ENCODE measurements at places on chromosomes 4 and X.

GRCh38 chrX:136198010-136198409 lies 50.7 kb downstream of the FHL1 start:
- no peak for DNase-seq

DNA sequence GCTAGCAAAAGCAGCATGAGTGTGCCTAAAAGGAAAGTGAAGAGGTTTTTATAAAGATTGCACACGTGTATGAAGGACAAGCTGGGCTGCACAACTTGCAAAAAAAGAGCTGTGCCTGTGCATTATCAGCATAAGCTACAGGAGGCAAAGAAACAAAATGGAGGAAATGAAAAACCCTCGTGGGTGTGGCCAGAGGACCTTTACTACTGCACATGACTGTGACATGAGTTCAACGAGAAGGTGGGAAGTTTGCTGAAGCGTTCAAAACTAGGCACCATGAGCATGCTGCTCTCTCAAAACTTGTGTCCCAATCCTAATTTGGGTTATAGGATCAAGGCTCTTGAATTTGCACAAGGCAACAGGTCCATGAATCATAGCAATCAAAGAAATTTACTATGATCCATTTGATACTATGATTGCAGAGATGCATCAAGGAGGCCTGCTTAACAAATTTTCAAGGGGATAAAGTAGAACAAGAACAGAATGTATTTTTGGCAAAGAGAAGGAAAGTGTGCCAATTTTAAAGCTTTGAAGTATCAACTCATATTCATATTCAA lies 38.1 kb upstream of the CXorf38 start:
- no peak for DNase-seq

DNA sequence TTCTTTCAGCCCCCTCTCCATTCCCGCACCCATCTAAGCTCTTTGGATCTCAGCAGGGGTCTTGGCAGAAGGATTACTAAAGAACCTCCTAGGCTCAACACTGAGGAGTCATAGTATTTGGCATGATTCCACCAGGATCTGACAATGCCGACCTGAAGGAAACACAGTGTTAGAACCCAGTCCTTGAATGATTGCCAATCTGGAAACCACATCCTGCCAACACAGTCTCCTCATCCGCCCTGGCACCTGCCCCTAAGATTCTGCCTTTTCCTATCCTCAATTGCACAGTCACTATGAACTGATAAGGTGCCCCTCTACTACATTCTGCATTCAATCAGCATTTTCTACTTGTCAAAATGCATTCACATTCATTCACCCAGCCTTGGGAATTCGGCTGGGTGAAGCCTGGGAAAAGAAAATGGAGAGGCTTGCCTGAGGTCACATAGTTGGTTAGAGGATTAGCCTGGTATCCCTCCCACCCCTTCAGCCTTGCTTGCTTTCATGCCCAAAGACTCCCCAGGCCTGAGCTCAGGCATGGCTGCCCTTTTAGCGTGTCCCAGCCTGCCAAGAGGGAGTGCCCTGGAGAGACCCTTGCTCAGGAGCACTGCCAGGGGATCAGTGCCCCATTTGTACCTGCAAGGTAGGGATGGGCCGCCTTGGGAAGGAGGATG lies 2.2 kb upstream of the CLDN2 start:
- no peak for DNase-seq

GRCh38 chr4:153519687-153520086 lies 53.5 kb downstream of the TMEM131L start:
- DNase-seq, result no peak

DNA sequence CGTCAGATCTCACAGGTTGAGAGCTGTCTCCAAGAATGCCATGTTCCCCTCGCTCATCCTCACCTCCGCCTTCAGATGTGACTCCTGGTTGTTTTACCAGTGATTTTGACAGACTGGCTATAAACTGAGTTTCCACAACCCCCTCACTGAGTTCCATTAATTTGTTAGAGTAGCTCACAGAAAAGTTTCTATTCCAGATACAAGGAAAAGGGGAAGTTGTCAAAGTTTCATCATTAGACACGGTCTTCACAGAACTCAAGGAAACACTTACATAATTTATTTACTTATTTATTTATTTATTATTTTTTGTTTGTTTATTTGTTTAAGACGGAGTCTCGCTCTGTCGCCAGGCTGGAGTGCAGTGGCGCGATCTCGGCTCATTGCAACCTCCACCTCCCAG lies 55.7 kb upstream of the IQSEC2 start:
- DNase-seq, result no peak

DNA sequence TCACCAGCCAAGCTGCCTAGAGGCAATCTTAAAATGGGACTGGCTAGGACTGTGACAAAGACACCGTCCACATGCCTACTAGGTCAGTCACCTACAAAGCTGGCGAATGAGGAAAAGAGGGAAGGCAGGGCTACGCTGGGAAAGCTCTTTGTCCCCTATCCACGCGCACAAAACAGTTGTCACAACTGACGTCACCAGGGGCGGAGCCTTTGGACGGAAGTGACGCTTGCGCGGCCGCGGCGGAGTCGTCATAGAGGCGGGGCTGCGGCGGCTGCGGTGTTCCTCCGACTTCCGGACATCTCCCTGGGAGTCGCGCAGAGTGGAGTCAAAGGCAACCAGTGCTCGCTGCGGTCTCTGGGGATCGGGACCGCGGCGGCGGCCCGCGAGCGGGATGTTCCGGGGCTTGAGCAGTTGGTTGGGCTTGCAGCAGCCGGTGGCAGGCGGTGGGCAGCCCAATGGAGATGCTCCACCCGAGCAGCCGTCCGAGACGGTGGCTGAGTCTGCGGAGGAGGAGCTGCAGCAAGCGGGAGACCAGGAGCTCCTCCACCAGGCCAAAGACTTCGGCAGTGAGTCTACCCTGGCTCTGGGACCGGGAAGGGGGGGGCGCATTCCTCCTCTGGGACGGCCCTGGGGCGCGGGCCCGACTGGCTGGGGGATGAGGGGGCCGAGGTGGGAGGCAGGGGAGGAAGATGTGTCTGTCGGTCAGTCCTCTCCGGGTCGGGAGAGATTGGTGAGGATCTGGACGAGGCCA lies at the start of gene SYAP1:
Gene SYAP1 (plus strand): TSS at position 279 of the 751 bp plus-strand sequence. CDS start 113 bp downstream, at position 392.
- peak; percentile 77 for DNase-seq

DNA sequence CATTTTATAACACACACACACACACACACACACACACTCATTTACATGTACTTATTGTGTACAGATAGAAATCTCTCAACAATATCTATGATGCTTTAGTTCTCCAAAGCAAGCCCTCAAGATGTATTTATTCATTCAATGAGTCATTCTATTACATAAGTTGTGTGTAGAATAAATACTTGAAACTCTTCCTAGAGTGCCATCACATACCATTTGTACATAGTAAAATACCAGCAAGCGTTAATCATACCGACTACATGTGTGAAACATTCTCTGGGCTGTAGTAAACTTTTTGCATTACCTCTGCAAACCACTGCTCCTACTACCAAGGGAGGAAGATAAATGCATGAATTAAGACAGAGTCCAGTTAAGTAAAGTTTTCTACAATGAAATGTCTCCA lies 70.9 kb downstream of the EPHA5 start:
- DNase-seq, result no peak

GRCh38 chr4:13355111-13355880 lies 128.8 kb downstream of the RAB28 start:
- DNase-seq, result no peak
